ENCODE measurements at places on chromosomes 7 and 10.

DNA sequence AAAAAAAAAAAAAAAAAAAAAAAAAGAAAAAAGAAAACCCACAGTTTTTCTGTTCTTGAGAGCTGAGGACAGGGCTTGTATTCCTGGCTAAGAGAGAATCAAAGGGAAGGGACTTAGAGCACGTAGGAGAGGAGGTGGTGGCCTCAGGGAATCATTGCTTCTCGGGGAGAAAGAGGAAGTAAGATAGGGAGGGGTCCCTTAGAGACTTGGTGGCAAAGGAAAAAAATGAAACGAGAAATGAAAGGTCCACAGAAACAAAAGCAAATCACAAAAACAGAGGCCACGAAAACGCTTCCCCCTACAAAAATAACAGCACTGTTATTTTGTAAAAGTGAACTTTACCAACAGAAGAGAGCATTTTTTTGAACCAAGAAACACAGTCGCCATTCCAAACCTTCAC is 323.1 kb upstream of the GALNT17 start:
- DNase-seq, result no peak

GRCh38 chr7:45342236-45342635 is 184.6 kb downstream of the RAMP3 start:
- no peak for DNase-seq

DNA sequence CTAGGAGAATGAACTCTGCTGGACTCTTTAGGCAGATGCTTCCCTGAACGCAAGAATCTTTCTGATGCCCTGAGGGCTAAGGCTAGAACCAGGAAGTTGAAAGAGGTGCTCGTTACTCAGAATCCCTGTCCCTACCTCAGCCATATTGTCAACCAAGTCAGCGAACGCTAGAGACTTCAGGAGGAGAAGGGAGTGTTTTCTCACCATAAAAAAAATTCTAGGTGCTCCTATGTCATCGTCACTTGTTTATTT is 359.4 kb downstream of the PRPF18 start:
- no peak for DNase-seq

- DNase-seq, result peak; percentile 60
Observed at GRCh38 chr10:62185919-62186692, 82.5 kb downstream of the RTKN2 start.

GRCh38 chr7:159098811-159099655 is 45.6 kb downstream of the VIPR2 start:
- DNase-seq, result no peak

DNA sequence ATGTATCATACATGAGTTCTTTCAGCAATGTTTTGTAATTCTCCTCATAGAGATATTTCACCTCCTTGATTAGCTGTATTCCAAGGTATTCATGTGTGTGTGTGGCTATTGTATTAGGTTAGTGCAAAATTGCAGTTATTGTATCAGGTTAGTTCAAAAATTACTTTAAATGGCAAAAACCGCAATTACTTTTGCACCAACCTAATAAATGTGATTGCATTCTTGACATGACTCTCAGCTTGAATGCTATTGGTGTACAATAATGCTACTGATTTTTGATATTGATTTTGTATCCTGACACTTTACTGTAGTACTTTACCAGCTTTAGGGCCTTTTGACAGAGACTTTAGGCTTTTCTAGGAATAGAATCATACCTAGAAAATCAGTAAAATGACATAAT is 297.4 kb downstream of the ZWINT start:
- DNase-seq, result no peak

DNA sequence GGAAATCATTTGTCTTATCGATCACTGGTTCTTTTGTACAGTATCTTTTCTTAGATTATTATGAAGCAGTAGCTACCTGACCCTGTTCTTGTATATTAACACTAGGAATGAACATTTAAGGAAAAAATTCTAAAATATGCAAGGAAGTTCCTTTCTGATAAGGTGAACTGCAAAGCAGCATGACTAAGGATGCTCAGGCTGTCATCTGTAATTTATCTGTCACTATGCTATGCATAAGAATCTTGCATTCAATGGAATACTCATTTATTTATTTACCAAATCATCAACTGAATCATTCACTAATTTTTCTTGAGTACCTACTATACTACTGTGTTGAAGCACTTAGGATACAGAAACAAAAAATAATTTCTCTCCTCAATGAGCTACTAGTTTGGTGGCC is 5.8 kb downstream of the GSDME start:
- no peak for DNase-seq

- no peak for DNase-seq
Observed at GRCh38 chr10:116740971-116741370, 1.4 kb downstream of the HSPA12A start.

- no peak for DNase-seq
Observed at GRCh38 chr10:43336641-43337318, 34.7 kb upstream of the FXYD4 start.

- no peak for DNase-seq
Observed at GRCh38 chr7:44261240-44261639, 60.5 kb downstream of the YKT6 start.

- no peak for DNase-seq
Observed at GRCh38 chr7:148688526-148688925, 10.2 kb upstream of the CUL1 start.

DNA sequence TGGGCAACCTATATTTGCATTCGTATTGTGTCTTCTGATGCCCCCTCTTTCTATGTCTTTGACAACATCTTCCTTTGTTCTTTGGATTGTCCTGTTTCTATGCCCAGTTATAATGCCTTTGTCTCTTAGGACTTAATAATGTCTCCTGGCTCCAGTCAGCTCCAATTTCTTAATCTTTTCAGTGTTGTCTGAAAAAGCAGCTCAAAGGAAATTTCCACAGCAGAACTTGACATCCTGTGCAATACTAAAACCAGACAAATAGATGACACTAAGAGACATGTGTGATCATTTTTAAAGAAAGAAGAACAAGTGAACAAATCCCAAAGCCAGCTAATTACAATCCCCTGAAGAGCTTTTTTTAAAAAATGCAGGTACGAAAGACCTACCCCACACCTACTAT is 47.7 kb upstream of the RNF148 start:
- no peak for DNase-seq

DNA sequence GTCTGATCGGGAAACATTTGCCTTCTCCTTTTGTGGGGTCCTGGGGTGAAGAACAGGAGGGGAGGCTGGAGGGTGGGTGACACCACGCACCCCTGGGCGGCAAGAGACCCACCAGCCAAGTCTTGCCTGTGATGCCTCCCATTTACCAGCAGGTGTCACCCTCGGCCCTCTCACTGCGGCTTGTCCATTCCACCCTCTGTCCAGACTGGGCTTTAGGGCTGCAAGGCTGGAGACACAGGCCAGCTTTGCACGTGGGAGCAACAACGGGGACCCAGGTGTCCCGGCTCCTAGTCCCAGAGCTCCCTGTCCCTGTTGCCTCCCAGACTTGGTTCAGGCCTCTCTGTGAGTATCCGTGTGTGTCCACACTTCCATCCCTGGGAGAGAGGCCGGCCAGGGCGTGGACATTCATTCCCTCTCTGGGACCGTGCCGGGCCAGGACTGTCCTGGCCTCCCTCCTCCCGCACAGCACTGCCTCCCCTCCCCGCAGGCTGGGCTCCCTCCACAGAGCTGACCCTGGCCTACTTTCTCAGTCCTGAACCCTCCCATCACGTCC is 36.2 kb upstream of the GTF2IRD1 start:
- peak; percentile 75 for DNase-seq

DNA sequence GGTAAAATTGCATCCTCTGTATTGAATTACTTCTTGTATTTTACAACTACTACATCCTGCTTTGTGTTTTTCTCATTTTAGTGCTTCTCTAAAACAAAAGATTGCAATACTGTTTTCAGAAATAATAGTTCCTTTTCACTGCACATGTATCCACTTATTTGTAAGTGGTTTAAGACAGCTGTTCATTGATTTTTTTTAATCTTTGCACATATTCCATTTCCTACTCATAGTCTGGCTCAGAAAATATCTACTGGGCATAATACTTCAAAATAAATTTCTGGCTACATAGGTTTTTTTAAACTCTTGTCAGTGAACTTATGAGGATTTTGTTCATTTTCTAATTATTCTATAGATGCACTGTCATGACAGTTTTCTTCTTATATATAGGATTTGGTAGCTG is 54.8 kb downstream of the SND1 start:
- DNase-seq, result no peak

GRCh38 chr10:80126876-80127275 is 5.7 kb upstream of the PLAC9 start:
- DNase-seq, result no peak

- no peak for DNase-seq
Observed at GRCh38 chr7:516606-517456, 2.8 kb downstream of the PDGFA start.

GRCh38 chr7:158828133-158829020 is 932 bp downstream of the ESYT2 start:
- peak; percentile 68 for DNase-seq

DNA sequence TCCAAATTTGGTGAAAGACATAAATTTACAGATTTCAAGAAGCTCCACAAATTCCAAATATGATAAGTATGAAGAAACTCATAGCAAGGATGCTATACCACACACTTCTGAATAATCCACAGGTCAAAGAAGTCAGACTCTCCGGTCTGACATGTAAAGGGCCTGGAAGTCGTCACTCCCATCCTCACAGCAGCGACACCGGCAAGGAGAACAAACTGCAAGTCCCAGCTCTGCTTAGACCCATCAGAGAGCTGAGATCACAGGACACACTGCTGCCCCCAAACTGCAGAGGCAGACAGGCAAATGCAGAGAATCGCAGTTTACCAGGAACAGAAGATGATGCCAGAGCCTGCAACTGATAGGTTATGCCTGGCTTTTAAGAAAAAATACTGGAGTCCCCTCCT is 62.0 kb downstream of the AMZ1 start:
- no peak for DNase-seq

- DNase-seq, result peak; percentile 25
Observed at GRCh38 chr7:142880876-142881505, 4.6 kb downstream of the TRPV6 start.

Measured in lung (tissue), 17 donors.